Activated T-cell treated with anti-CD3 and anti-CD28 coated beads, Interleukin-2, amount 50 U/mL, for 72 hours (primary cell): ENCODE measurements at places on chromosomes 6 and 20.

GRCh38 chr20:50305636-50306477 lies 115.2 kb downstream of the CEBPB start:
- DNase-seq: no peak

GRCh38 chr6:33123732-33124524 lies 48.1 kb downstream of the HLA-DPB1 start:
- DNase-seq: peak; percentile 32

DNA sequence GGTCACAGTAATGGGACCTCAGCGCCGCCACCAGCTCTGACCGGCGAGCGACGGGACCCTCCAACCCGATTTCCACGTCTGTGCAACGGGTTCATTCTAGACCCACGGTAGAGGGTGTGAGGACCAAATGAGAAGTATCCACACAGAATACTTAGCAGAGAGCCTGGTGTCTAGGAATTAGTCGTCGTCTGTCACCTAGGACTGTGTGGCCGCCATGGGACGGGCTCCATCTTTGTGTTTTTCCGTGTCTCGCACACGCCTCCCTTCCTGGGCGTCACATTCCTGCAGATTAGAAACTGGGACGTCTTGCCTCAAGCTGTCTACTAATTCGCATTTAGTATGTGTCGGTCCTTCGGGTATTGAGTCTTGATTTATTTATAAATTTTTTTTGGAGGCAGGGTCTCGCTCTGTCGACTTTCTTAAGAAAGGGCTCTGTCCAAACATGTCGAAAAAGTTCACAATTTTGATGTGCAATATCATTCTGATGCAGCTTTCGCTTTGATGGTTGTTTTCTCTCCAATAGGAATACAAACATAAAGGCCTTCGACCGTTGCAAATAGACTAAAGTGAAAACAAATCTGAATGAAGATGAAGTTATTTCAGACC lies 563 bp downstream of the MGME1 start:
- DNase-seq: peak; percentile 42

GRCh38 chr6:118968416-118968815 lies 33.5 kb upstream of the MCM9 start:
- no peak for DNase-seq

GRCh38 chr6:44489910-44490604 lies 102.6 kb downstream of the CDC5L start:
- DNase-seq: no peak

GRCh38 chr20:36309643-36310042 lies 3.5 kb downstream of the DLGAP4 start:
- DNase-seq: no peak

DNA sequence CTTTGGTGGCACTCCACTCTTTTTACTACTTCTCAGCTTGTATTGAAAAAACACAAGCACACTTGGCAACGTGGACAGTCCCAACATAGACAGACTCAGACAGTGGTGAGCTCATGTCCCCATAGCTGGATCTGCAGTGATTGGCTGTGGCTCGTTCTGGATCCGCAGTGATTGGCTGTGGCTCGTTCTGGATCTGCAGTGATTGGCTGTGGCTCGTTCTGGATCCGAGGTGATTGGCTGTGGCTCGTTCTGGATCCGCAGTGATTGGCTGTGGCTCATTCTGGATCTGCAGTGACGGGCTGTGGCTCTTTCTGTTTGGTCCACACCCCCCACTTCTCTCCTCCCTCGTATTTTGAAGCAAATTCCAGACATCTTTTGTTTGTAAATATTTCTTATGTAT lies 28.0 kb downstream of the OSBPL2 start:
- no peak for DNase-seq

GRCh38 chr6:41271901-41272395 lies 14.5 kb downstream of the TREM1 start:
- DNase-seq: no peak

- no peak for DNase-seq
Measured at GRCh38 chr20:2473516-2473915, 2.9 kb upstream of the SNRPB start.

DNA sequence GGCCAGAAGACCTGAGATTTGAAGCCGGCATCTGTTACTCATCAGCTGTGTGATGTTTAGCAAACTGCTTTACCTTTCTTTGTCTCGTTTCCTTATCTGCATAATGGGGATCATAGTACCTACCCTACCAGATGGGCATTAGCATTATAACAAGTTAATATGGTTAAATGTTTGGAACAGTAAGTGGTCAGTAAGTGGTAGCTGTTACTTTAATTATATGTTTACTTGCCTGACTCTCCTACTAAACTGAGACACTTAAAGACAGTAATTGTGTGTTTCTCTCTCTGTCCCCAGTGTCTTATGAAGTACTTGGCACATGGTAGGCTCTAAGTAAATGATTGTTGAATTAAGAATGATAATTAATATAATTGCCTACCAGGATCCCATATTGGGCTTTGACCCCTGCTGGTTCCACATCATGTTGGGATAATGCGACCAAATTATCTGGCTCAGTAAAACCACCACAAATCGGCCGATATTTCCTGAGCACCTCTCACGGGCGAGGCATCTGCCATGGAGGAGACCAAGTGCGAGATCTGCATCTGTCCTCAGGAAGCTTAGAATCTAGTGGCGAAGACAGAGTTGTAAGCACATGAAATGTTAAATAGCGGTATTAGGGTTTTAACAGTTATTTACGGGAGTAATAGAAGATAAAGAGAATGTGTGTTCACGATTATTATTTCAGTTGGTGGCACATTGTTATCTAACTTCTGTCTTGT lies 31.4 kb downstream of the PTK7 start:
- DNase-seq: no peak

GRCh38 chr6:136745300-136745699 lies 47.0 kb downstream of the MAP3K5 start:
- no peak for DNase-seq

- DNase-seq: no peak
Measured at GRCh38 chr6:63881791-63882190, 246.2 kb downstream of the PHF3 start.

DNA sequence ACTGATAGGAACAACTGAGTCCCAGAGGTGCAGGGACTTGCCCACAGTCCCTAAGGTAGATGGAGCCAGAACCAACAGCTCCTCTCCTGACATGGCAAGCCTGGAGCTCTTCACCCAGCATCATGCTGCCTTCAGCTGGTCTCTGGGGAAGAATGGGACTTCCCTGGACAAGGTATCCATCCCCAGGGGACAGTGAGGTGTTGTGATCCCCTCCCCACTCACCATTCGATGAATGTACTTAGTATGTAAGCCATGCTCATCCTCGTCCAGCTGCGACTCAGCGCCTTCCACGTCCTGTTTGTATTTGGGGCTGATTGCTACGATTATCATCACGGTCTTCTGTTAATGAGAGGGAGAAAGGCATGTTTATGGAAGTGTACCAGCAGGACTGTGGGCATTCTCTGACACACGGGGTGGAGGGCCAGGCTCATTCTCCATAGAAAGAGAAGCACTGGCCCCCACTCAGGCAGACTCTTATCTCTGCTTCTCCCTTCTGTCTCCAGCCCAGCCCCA lies 39.4 kb downstream of the TRAF3IP2 start:
- DNase-seq: no peak

DNA sequence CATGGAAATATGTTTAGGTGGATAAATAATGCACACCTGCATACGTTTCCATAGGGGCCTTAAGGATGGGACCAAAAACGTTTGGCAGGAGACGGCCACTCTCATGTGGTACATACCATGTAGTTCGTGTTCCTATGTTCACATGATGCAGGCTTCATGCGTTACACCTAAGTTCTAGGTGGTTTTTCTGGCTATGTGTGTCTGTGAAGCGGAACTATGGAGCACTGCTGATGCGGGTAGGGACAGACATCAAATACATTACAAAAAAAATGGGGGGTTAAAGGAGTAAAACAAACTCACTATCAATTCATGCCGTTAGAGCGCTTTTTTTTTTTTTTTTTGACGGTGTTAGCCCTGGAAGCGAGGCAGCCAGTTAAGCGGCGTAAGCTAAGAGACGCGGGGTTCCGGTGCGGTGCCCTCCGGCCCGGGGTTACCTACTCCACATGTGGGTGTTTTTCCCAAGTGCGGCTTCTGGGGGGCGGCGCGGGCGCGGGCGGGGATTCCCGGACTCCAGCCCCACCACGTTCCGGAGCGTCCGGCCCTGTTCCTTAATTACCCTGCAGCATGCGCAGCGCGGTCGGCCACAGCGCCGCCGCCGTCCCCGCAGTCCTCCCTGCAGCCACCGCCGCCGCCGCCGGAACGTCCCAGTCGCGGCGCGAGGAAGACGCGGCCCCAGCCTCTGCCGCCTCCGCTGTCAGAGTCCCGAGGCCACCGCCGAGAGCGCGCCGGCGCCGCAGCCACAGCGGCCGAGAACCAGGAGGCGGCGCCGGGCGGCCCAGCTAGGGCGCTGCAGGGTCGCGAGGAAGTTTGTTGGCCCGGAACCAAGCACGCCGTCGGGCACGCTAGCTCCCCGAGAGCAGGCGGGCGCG lies 648 bp downstream of the COL19A1 start:
- DNase-seq: peak; percentile 76

- DNase-seq: no peak
Measured at GRCh38 chr20:33843050-33843449, 31.9 kb downstream of the CHMP4B start.

- no peak for DNase-seq
Measured at GRCh38 chr6:11890209-11890608, 111.6 kb upstream of the ADTRP start.

GRCh38 chr6:41963371-41963770 lies 21.8 kb upstream of the CCND3 start:
- no peak for DNase-seq

DNA sequence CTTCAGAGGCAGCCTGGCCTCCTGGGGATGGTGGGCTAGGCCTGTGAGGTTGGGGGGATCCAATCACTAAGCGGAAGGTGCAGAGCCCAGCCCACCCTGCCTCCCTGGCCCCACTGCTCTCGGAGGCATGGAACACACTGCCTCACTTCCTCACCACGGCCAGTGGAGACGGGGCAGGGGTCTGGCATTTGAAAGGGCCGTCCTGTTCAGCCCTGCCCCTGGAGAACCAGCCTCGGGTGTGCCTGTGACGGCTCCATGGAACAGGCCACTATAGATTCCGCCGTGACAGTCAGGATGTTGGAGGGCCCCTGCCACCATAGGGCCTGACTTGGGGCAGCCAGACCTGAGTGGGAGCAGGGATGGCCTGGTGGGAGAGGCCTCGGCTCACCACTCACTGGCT lies 110.2 kb downstream of the DACT2 start:
- DNase-seq: no peak

- peak; percentile 92 for DNase-seq
Measured at GRCh38 chr20:63979557-63980316, at the start of gene SAMD10. Gene SAMD10 (minus strand): TSS chr20:63979642. CDS start chr20:63979467, 175 bp downstream.

DNA sequence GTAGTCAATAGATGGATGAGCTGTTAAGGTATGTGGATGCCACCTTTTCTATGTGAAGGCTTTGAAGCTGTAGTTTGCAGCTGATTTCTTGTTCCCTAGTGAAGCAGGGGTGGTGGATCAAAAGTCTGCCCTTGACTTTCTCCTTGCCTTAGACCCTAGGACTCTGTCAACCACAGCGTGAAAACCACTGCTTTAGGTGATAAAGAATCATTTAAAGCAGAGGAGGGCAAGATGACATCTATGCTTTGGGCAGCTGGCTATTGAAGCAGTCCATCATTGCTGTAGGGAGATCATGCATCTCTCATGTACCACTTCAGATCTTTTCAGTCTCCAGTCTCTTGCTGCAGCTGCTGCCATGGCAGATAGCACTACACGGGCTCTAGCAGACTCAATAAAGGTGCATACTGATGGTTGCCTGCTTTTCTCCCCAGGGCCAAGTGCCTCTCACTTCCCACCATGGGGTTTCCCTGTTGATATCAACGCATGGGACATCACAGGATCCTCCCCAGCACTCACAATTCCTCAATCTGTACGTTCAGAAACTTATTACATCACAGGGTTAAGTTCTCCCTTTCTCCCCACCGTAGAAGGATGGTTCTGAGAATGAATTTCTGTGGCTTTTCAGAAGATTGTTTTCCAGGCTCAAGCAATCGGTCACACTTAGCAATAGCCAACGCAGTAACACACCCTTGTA lies 122.0 kb upstream of the STMND1 start:
- DNase-seq: no peak

GRCh38 chr6:113599444-113599843 lies 257.7 kb upstream of the MARCKS start:
- DNase-seq: no peak

DNA sequence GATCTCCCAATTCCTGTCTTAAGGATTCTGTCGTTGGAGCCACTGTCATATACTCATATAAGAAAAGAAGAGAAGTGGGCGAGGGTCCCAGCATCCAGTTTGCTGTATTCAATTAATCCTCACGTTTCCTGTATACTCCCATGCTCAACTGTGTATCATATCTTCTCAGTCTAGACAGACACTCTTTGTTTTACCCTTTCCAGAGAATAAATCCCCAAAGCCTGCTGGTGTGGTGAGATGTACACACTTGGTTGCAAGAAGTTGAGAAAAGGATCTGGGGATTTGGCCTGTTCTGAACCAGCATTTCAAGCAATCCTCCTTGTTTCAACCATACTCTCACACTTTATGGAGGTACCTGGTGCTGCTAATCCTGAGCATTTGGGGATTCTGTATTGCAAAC lies 3.1 kb downstream of the TPMT start:
- no peak for DNase-seq

DNA sequence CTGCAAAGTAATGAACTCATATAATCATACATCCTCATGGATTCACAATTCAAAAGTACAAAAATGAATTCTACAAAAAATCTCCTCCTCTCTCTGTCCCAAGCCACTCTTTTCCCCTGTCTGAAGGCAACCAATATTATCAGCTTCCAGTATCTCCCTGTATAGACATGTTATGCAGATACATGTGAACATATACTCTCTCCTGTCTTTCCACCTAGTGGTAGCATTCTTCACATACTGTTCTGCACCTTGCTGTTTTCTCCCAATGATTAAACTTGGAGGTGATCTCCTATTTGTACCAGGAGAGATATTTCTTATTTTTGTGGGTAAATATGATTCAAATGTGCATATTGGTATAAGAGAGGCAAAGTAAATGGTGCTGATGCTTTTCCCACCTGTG lies 416.4 kb downstream of the EPM2A start:
- no peak for DNase-seq

DNA sequence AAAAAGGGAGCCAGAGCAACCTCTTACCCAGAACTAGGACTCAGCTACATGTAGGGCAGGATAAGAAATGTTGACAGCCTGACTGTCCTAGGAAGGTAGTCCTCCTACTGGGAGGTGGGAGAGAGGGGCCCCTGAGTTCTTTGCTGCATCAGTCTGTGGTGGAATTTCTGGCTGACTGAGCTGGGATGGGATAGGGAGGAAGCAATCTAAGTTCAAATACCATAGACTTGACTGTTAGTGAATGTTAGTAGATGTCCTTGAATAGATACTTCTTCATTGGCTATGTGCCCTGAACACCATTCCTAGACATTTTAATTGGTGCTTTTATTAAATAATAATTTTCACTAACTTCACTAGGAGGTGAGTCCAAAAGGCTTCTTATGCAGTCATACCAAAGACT lies 1343.6 kb upstream of the CITED2 start:
- no peak for DNase-seq

- no peak for DNase-seq
Measured at GRCh38 chr20:47708953-47709833, 76.1 kb downstream of the SULF2 start.

GRCh38 chr6:15553736-15554294 lies 109.0 kb downstream of the DTNBP1 start:
- no peak for DNase-seq
